D341Med (cell line): ENCODE measurements at places on chromosomes 7 and 10.

GRCh38 chr7:47852330-47853245 is 95.7 kb downstream of the PKD1L1 start:
- DNase-seq = no peak

GRCh38 chr10:110560012-110560411 is 7.5 kb upstream of the SMC3 start:
- DNase-seq = no peak

DNA sequence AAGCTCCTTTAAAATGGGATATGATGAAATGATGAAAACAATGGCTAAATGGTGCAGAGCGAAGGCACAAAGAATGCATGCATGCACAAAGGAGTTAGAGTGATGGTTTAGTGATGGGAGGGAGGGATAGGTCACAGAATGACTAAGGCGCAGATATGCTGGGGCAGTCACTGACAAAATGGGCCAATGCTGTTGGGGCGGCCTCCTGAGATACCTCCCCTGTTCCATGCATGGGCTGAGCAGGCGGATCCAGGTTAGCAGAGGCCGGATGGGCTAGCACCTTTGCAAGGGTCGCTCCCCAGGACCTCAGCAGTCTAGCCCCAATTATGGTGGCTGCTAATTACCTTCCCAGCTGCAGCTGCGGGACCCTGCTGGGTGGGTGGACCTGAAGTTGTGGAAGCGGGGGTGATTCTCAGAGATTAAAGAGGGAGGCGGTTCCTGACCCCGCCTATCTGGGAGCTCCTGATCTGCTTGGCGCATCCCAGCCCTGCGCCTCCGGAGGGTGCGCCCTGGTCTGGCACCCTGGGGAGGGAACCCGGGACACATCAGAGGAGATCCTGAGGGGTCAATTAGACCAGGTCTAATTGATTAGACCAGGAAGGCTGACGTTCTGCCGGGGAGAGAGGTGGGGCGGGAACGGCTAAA is 175.0 kb downstream of the CYP26A1 start:
- DNase-seq = peak; percentile 57

- no peak for DNase-seq
Measured at GRCh38 chr10:47332946-47333345, 10.7 kb downstream of the GDF2 start.

- DNase-seq = no peak
Measured at GRCh38 chr10:101768791-101769170, 7.1 kb downstream of the FGF8 start.

DNA sequence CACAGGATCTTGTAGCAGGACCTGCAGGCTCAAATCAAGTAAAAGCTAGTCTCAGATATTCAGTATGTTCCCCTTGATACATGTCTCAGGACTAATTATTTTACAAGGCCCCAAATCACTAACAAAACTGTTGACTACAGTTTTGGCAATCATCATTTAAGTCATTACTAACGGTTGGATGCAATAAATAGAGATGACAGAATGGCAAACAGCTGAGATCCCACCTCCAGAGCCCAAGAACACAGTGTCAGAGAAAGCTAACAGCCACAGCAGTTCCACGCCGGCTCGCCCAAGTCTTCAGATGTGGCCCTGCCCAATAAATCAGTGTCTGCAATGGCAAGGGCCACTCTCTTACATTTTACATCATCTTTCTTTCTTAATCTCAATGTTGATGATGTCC is 87.6 kb downstream of the CTBP2 start:
- no peak for DNase-seq

DNA sequence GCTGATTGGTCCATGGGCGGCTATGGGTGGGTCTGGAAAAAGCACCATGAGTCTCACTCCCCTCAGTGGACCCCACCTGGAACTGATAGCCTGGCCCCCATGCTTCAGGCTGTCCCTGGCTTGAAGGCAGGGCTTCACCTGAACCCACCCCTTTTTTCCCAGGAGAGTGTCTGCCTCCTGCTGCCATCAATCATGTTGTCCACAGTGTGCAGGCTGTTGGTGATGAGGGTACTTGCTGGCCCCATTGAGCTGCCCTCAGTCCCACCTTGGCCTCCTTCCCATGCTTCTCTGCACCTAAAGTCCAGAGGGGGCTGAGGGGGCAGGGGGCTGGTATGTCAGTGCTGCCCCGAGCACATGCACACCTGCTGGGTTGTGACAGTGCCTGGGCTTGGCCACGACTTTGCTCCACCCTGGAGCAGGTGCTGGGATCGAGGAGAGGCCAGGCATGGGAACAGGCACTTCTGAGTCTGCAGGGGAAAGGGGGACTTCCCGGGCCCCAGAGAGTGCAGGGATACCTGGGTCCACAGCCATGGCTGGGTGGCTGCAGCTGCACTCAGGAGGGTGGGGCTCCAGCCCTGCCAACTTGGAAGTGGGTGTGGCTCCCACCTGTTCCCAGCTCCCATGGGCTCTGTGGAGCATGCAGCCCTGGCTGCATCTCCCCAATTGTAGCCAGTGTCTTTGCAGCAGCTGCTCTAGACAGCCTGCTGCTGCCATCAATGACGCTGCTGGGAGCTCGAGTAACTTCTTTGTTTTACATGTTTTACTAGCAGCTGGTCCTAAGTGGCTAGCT is 56.9 kb downstream of the ADK start:
- no peak for DNase-seq

DNA sequence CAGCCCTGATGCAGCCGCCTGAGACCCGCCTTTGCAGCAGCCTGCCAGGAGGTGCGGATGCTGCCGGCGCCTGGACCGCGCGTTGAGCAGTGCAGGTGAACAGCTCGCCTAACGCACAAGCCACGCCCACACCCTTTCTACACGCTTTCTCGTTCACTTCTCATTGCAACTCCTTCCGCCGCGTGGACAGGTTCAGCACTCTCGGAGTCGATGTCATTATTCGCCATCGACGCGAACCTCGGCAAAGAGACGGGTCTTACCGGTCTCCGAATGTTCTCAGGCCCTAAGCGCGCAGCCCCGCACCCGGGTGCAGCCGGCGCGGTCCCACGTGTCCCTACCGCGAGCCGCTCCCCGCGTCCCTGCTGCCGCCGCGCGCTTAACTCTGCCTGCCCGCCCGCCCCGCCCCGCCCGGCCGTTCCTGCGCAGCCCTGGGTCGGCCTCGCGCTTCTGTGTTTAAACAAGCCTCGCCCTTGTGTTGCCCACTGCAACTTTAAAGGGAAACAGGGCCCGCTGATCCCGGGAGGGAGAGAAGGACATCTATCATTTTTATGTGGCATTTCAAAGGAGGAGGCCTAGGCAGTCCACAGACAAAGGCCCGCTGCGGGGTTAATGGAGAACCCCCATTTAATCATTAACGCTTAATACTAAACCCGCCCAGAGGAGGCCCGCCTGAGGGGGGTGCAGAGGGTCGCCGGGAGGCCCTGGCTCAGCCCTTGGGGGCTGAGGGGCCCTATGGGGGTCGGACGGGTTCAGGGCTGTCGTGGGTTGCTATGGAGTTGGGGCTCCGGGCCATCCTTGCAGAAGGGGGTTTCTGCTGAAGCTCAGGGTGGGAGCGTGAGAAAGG is 128.5 kb downstream of the WDR11 start:
- peak; percentile 78 for DNase-seq

GRCh38 chr10:86363184-86363832 is 3.3 kb downstream of the GRID1 start:
- DNase-seq = peak; percentile 71

DNA sequence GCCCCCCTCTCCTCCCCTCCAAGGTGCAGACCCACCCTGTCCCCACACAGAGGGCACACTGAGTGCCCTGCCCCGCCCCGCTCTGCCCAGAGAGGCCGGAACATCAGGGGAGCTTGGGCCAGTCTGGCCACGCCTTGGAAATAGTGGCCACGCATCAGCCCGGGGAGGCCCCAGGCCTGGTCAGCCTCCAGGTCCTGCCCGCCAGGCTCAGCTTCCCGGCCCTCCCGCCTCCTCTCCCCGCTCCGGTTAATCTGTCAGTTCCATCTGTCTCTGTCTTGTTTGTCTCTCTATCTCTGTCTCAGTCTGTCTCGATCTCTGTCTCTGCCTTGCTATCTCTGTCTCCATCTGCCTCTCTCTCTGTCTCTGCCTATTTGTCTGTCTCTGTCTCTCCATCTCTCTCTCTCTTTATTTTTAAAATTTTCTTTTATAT is 28.9 kb upstream of the TNRC18 start:
- no peak for DNase-seq

GRCh38 chr7:132568962-132569361 is 7.3 kb downstream of the PLXNA4 start:
- DNase-seq = no peak

GRCh38 chr10:21069278-21069677 is 172.2 kb upstream of the NEBL start:
- no peak for DNase-seq

DNA sequence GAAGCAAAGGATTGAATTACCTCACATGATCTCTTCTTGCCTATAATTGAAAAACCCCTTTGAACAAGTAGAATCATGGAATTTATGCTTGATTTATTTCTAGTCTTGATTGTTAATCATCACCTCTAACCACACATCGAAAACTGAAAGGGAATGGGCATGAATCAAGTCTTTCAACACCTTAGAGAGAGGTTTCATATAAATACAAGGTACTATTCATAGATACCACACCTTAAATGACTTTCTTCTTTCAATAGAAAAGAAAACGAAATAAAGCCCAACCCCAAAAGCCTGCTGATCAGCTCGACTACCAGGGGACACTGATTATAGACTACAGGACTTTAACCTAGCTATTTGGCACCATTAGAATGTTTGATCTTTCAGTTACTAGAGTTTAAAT is 128.6 kb upstream of the PTPRZ1 start:
- no peak for DNase-seq

- DNase-seq = no peak
Measured at GRCh38 chr10:71276873-71277272, 42.2 kb upstream of the SLC29A3 start.

- DNase-seq = no peak
Measured at GRCh38 chr7:108069646-108070045, 60.5 kb downstream of the LAMB4 start.

DNA sequence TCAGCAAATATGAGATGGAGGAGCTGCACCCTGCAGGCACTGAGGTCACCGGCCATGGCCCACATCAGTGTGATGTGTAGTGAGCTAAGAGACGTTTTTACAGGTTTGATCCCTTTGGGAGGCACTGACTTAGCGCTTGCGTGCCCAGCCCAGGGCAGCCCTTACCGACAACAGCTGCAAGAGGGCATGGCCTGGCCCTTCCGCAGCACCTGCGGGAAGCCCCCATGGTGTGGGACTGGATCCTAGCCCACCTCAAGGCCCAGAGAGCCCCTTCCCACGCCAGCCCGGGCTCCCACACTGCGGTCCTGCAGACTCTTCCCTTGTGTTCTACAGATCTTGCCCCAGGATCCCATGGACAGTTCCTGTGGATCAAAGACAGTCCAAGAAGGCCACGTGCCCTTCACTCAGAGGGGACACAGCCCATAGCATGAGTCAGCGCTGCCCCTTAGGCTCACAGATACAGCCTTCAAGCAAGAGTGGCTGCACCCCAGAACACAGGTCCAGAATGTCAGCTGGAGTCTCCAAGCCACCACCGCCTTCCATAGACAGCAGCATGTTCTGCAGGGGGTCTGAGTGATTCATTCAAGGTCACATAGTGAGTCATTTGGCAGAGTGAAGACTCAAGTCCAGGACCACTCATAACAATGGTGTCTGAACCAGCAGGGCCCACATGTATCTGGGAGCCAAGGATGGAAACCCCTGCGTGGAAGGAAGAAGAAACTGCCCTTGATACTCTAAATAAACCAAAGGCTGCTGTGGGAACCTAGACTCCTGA is 25.4 kb downstream of the TLL2 start:
- DNase-seq = no peak

DNA sequence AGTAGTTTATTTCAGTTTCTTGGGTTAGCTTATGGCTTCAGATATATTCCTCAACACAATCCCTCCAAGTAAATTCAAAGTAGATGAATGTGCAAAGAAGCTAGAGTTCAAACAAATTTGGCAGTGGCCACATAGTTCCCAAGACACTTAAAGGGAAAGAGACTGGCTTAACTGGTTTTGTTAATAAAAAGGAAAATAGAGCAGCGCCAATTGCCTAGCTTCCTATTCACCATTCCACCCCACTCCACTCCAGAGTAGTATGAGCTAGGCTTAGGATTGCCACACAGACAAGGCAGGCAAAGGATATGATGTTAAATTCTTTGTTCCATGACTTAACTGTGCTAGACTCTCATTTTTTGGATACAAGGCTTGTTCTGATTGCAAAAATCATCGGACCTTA is 2.0 kb downstream of the XRCC2 start:
- no peak for DNase-seq

DNA sequence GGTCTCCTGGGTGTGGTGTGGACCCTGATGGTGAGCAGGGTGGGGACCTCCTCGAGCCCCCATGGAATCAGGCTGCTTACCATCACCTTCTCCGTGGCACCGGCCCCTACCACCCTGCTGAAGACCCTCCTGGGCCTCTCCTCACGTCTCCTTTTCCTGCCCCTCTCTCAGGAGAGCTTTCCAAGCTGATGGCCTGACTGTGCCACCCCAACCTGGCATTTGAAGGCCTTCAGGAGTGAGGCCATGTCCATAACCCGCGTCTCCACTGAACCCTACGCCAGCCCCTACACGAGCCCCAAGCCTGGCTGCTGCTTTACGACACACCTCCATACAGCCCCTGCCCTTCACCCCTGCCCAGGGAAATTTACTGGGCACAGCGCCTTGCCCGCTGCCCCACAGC is 55.4 kb downstream of the ZRANB1 start:
- DNase-seq = no peak

GRCh38 chr10:61792921-61793320 is 108.6 kb upstream of the ARID5B start:
- DNase-seq = no peak

DNA sequence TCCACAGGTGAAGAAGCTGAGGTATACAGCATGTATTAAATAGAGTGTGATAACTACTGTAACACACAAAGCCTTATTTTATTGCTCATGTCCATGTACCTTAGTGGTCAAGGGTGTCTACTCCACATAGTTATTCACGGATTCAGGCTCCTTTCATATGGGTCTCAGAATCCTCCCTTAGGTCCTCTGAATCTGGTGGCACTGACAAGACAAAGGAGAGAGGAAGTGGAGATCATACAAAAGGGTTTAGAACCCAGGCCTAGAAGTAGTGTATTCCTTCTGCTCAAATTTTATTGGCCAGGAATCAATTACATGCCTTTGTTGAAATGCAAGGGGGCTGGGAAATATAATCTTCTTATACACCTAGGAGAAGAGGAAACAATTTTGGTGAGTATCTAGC is 164.6 kb downstream of the PTEN start:
- DNase-seq = no peak

GRCh38 chr7:31456646-31457368 is 57.1 kb upstream of the ITPRID1 start:
- DNase-seq = no peak

- DNase-seq = no peak
Measured at GRCh38 chr7:61111-61510, 131.3 kb upstream of the FAM20C start.
